ENCODE measurements at places on chromosomes 7 and 10. TPM values are rescaled to one million over a fixed set of nuclear protein-coding genes. Genes with fewer than 3 reads are reported as not detected.
A peak's percentile ranks its signal among the peaks of the same experiment; 100 is the strongest.

NEURL1 gene
- under 0.01 TPM for total RNA-seq

POP7 gene
- 36.6 TPM for total RNA-seq

LRRTM3 gene
- not detected for total RNA-seq

NANOS1 gene
- 0.76 TPM for total RNA-seq

LIPM gene
- not detected for total RNA-seq

CHN2 gene
- 0.63 TPM for total RNA-seq

ELMO1 gene
- total RNA-seq, result 46.7 TPM

BMPER gene
- 4.9 TPM for total RNA-seq

FGL2 gene
- 0.13 TPM for total RNA-seq

SPDYE2B gene
- not detected for total RNA-seq

C10orf62 gene
- total RNA-seq, result not detected

CFAP70 gene
- 0.13 TPM for total RNA-seq

CCZ1 gene
- total RNA-seq, result 70.9 TPM

CAMK2B gene
- 0.13 TPM for total RNA-seq

ANKRD1 gene
- 321 TPM for total RNA-seq

GRCh38 chr10:125212150-125212809 lies 51.9 kb upstream of the CTBP2 start:
- no peak for DNase-seq

- DNase-seq, result no peak
Measured at GRCh38 chr7:31027161-31027965, 24.7 kb upstream of the ADCYAP1R1 start.

- DNase-seq, result no peak
Measured at GRCh38 chr7:107816011-107816566, 13.1 kb upstream of the SLC26A3 start.

DNA sequence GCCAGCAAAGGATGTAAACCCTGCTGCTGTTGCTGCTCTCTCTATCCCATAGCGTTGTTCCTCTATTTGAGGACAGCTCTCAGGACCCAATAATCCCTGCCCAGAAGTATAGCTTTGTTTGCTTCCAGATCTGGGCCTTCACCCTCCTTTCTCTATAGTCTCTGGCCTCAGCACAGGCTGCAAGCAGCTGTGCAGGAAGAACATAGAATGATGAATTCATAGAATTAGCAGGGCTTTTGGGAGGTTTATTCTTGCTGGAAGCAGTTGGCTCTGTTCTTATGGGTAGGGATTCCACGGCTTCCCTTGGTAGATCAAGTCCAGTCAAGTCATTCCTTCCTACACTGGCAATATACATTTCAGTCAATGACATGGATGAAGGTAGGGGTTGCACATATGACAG lies 354.7 kb downstream of the HPSE2 start:
- no peak for DNase-seq

DNA sequence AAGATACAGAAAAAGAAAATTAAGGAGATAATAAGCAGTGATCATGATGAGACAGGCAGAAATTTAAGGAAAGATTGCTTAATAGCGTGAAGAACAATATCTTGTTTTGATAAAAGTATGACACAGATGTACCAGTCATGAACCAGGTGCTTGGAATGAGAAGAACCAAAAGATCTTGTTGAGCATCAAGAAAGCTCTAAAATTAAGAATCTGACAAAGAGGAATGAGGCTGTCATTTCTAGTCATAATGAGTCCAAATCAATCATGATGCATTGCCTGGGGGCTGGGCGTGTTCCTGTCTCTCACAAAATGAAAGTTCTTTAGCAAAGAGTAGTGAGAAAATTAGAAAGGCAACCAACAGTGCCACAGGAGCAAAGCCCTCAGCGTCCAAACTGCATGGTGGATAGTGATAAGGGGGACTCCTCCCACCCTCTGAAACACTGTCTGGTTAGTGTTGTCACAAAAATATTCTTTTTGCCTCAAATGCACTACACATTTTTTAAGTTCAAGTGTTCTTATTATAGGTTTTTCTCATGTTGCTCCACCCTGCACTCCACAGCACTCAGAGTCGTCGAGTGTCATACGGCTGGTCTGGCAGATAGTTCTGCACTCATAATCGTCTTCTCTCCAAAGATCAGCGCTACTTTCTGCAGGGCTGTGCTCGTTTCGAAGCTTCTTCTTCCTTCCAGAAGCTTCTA lies 439.6 kb downstream of the TNS3 start:
- DNase-seq, result no peak

- DNase-seq, result peak; percentile 35
Measured at GRCh38 chr7:74023092-74023536, 4.9 kb upstream of the ELN start.

DNA sequence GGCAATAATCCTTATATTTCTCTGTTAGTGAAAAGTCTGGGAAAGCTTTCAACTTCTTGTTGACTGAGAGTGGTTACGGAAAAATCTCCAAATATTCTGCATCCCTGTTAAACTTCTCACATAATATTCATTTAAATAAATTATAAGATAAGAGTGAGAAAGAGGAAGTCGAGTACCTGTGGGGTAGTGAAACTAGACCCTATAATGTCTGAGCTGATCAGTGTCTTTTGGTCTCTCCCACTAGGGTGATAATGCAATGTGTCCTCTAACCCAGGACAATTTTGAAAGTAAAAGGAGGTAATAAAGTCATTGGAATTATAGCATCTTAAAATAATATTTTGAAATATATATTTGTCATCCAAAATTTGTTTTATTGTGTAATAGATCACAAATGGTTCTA lies 2.1 kb upstream of the AGR3 start:
- no peak for DNase-seq

DNA sequence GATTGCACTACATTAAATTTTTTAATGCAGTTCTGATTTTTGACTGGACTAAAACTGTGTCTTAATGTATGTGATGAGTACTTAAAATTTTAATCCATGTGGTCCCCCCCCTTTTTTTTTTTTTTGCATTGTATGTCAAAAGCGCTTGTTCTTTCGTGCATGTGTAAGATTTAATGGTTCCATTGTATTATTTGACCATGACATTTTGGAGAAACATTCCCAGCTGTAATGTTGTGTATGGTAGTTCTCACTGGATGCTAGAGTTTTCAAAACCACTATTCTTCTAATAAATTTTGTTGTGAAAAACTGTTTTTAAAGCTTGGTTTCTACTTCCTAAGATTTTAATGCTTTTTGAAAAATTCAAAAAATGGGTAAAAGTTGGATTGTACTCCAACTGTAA lies 132.0 kb downstream of the LCOR start:
- no peak for DNase-seq

DNA sequence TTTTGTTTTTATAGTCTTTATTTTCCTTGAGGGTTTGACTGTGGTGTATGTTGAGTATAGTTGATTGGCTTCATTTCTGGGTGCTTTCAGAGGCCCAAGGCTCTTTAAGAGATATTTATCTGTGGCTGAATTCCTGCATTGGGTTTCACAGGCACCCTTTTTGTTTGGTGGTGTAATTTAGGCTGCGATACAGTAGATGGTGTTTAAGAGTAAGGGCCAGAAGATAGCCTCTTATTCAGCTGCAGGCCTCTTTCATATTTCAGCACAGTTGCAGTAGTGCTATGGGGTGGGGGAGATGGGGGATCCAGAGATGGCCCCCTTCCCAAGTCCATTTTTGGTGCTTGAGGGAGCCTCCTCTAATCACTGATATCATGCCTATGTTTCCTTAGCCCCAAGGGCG lies 69.7 kb downstream of the MGAM2 start:
- DNase-seq, result no peak

- DNase-seq, result no peak
Measured at GRCh38 chr10:84907461-84908009, 579.1 kb downstream of the CCSER2 start.

DNA sequence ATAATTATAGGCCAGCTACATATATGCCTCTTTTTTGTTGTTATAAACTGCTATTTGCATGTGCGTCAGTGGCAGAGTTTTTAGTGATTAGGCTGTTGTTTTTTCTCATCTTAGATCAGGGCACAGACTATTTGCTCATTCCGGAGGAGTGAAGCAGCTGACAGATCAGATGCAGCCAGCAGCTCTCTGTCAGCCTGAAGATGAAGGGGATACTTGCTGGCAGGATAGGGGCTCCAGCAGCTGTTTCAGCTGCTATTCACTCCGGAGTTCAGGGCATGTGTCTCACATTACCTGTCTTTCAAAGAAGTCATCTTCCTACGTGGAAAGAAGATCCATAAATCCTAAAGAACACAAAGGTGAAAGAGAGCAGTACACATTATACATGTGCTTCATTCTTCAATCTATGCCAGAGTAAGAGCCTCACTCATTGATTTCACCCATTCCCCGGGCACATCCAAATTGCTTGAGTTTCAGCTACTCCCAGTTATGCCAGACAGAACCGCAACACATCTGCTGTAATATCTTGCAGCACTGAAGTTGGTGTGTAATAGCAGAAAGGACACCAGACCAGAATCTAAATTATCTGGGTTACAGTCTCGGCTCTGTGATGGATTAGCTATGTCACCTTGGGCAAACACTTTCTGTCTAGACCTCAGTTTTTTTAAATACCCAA lies 182.8 kb upstream of the CHRM2 start:
- no peak for DNase-seq

GRCh38 chr10:93703841-93704240 lies 1.4 kb upstream of the FRA10AC1 start:
- DNase-seq, result no peak

GRCh38 chr7:131244259-131244852 lies 83.3 kb upstream of the MKLN1 start:
- no peak for DNase-seq

DNA sequence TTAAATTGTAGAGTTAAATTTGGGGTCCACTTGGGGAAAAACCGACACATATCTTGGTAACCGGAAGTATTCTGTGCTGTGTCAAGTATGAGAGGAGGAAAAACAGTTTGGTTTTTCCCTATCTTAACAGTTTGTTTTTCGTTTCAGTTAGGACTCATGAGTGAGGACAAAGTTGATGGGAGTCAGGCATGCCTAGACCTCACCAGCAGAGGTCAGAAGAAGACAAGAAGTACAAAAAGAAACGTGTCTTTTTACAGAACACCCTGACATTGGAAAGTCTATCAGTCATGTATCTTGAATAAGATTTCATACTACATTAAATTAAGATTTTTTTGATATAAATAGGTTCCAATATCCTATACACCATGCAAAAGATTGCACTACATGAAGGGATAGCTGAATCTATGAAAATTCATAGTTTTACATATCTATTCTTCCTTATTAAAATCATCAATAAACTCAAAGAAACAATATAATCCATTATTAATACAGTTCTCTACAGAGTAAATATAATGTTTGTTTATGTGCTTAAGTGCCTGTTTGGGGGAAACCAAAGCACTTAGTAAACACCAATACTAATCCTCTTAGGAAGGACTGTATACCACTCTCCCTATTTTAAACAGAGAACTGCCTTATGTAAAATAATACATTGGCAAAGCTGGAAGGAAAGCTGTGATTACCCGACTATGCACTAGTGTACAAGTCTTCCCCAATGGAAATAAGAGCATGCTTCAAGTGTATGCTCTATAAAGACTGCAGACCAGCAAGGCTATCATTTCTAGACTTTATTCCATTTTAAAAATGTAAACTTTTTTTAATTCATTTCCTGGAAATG lies 95.6 kb downstream of the USP6NL start:
- DNase-seq, result peak; percentile 69

DNA sequence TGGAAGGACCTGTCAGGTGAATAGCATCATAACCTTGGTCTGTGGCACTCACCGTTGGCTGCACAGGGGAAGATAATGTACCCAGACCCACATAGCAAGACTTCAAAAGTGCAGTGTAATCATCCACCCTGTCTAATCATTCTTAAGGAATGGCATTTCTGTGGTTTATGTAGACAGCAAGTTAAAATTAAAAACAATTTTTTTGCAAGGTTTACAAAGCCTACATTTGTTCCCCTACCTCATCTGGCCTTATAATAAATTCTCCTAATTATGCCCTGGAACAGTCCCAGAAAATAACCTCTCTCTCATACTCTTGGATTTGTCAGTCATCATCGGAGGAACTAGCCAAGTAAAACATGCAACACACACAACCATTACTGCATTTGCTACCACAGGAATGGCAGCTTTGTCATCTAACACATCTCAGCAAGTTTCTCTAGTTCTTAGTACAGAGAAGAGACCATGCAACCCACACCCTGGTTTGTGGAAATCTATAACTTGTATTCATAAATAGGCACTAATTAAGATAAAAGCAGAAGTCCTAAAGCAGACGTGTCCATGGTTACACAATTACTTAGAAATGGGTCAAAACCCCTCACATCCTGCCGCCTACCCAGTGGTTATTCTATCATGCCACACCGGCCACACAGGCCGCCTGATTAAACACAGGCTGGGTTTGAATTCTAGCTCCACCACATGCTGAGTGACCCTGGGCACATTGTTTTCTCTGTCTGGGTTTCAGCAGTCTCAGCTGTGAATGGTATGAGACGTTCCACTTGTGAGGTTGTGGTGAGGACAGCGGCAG lies 19.1 kb downstream of the ABLIM1 start:
- DNase-seq, result no peak

- DNase-seq, result peak; percentile 52
Measured at GRCh38 chr7:22782616-22783232, 39.9 kb downstream of the TOMM7 start.

DNA sequence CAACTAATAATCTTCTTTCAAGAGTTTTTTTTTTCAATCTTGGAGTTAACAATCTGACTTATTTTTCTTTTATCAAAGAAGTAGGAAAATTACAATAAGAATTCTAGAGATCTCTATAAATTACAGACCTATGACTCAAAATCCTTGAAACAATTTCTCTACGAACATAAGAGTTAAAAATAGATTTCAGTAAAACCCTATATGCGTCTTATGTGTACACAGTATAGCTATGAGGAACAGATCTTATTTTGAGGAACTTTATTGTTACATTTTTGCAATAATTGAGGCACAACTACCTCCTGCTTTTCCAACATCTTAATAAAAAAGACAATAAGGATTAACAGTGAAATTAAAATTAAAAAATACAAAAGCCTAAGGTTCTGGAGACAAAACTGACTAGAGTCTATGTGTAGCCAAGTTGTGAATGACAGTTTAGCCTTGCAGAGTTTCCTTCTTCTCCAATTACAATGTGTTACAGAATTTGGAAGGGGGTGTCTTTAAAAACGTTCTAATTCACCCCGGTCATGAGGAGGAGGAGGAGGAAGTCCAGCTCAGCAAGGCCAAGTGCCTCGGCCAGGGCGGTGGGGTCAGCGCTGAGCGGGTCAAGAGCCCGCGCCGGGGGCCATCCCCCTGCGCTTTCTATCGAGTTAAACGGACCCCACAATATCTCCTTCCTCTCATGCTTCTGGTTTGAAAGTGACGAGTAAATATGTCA lies 40.5 kb downstream of the AMZ1 start:
- no peak for DNase-seq

GRCh38 chr7:45196374-45196773 lies 38.8 kb downstream of the RAMP3 start:
- DNase-seq, result no peak

DNA sequence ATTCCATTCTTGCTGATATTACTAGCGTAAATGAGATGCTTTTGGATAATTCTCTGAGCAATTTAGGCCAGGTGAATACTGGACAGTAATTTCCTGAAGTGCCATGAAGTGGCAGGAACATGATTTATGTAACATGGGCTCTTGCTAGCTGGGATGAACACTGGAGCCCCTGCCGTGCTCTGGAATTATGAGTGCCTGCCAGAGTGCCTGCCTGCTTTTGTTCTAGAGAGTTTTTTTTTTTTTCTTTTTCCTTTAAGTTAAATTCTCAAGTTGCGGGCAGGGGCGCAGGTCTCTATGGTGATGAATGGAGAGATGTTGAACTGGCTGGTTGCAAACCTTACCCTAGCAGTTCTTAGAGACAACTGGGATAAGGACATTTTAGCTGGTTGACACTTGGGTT lies 165.9 kb downstream of the AUTS2 start:
- no peak for DNase-seq

- DNase-seq, result no peak
Measured at GRCh38 chr10:60423920-60424319, 34.2 kb upstream of the ANK3 start.

- no peak for DNase-seq
Measured at GRCh38 chr7:147547252-147547897, 1043.2 kb upstream of the C7orf33 start.
